Choroid plexus epithelial cell (primary cell): ENCODE measurements at places on chromosomes 11 and 22.

DNA sequence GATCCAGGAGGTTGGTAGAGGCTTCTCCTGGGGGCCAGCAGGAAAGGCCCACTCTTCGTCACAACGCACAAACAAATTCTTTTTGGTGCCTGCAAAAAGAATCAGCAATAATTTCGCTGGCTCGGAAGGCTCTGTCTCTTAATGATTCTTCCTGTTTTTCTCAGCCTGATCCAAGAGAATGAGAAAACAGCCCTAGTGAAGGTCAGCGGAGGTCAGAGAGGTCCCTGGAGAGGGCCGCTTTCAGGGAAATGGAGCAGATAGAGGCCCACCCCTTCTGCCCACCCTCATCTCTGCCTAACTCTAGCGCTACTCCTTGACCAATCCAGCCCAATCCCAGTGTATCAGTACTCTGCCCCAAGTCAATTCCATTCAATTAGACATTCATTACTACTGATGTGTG is 19.2 kb downstream of the LRRC55 start:
- no peak for DNase-seq

DNA sequence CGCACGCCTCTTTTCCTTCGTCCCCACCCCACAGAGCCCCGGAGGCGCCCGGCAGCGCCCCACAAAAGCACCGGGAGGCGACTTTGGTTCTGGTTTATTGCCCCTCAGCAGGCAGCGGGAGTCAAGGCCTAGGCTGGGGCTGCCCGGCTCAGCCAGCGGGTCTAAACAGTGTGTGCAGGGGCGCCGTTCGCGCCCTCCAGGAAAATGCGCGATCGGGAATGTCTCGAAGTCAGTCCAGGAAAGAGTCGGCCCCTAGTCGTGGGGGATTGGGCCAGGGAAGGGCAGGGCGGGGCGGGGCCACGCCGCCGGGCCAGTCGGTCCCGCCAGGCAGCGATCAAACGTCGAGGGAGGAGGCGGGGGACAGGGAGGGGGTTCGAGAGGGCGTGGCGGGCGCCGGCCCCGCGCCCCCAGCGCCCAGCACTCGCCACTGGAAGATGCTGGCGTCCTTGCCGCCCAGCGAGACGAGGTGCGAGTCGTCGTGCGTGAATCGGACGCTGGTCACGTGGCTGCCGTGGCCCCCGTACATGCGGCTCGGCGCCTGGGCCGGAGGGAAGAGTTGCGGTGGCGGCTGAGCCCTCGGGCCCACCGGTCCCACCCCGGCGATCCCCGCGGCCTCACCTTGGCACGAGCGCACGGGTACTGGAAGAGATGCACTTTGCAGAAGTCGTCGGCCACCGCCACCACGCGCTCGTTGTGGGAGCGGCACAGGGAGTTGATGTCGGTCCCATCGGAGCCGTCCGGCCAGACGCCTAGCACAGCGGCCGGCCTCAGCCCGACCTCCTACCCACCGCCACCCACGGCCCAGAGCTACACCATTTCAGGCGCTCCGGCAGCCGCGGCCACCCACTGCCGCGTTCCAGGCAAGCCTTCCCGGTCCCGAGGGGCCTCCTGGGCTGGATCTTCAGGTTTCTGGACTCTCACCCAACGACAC is 741 bp upstream of the MTA2 start:
- DNase-seq = peak; percentile 75

DNA sequence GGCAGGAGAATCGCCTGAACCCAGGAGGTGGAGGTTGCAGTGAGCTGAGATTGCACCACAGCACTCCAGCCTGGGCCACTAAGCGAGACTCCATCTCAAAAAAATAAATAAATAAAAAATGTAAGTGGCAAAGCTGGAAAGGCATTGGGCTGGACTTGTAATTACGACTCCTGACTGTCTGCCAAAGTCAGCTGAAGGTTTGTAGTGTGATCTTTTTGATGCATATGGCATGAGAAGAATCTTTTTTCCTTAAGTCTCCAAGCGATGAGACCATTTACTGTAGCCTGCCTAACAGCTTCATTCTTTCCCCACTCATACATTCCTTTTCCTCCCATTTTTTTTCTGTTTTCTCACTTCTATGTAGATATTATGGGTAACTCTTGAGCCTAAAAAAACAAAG is 24.8 kb downstream of the CTNND1 start:
- DNase-seq = peak; percentile 42

- no peak for DNase-seq
Observed at GRCh38 chr22:32876516-32876915, 75.0 kb downstream of the TIMP3 start.

GRCh38 chr22:41206719-41207118 is 1.6 kb downstream of the L3MBTL2 start:
- no peak for DNase-seq

DNA sequence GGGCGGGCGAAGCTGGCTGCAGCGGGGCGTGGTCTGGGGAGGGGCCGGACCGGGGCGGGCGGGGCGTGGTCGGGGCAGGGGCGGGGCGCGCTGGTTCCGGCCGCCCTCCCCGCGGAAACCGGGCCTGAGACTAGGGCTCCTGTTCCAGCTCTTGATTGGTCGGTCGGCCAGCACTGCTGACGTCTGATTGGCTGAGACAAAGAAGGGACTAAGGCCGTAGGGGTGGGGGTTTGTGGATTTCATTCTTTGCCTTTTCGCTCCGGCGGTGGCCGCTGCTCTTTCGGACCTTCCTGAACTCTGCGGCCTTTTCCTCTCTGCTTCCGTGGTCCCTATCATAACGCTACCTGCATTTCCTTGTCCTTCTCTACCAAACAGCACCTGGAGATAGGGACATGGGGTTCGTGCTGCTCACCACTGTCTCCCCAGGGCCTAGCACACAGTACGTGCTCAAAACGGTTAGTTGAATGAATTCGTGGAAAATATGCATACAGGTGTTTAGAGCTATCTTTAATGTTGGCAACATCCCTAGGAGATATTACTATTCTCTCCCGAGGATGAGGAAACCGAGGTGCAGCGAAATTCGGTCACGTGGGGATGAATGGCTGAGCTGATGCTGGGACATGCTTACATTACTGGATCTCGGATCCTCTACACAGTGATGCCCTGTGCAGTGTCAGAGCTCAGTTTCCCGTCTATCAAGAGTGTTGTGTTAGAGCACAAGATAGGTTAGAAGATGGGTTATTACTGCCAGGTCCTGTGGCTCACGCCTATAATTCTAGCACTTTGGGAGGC is 62.8 kb downstream of the NFAM1 start:
- peak; percentile 87 for DNase-seq

- peak; percentile 32 for DNase-seq
Observed at GRCh38 chr11:36153551-36153950, 135.7 kb downstream of the COMMD9 start.

GRCh38 chr11:119991022-119991404 is 146.9 kb downstream of the TRIM29 start:
- DNase-seq = no peak

DNA sequence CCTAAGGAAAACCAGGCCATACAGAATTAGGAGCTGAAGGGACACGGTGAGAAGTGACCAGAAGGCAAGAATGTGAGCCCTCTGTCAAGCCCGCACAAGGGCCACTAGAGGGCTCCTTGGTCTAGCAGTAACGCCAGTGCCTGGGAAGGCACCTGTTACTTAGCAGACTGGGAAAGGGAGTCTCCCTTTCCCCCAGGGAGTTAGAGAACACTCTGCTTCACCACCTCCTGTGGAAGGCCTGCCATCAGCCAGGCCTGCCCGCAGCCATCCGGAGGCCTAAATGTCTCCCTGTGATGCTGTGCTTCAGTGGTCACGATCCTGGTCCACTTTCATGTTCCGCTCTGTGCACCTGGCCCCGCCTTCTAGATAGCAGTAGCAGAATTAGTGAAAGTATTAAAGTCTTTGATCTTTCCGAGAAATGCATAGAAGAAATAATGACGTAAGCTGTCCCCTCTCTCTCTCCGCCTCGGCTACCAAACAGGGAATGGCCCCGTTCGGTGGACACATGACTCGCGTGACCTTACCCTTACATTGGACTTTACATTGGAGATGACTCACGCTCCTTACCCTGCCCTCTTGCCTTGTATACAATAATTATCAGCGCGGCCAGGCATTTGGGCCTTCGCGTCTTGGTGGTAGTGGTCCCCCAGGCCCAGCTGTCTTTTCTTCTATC is 10.7 kb upstream of the GSTP1 start:
- peak; percentile 70 for DNase-seq

GRCh38 chr22:41367039-41367679 is 14.6 kb upstream of the TEF start:
- peak; percentile 99 for DNase-seq

DNA sequence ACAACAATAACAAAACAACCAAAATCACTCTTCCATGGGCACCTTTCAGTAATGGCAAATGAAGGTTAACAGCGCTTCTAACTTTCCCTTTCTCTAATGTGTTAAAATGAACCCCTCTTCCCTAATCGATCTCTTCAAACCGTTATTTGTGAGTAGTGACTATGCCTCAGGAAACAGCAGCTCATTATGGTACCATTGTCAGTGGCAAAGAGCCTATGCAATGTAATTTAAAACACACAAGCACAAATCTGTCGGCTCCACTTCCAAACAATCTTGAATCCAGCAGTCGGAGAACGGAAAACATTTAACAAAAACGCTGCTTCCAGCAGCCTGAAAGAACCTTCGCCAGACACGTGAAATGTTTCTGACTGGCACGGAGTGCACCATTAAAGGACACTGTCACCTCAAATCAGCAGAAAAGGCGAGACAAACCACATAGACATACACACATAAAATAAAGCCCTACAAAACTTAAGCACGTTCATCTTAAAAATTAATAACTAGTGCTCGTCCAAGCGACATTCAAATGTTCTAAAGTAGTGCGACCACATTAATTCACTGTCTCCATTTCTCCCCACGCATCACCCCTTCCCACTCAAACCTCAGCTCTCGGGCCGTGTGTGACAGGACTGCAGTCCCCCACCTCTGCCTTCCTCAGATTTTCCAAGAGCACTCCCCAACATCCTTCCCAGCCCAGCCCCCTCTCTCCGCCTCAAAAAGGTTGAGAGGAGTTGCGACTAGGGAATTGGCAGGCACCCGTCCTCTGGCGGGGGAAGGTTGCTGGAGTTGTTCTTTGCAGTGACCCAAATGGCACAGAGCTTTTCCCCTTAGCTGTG is 748 bp downstream of the RAB30 start:
- peak; percentile 48 for DNase-seq

DNA sequence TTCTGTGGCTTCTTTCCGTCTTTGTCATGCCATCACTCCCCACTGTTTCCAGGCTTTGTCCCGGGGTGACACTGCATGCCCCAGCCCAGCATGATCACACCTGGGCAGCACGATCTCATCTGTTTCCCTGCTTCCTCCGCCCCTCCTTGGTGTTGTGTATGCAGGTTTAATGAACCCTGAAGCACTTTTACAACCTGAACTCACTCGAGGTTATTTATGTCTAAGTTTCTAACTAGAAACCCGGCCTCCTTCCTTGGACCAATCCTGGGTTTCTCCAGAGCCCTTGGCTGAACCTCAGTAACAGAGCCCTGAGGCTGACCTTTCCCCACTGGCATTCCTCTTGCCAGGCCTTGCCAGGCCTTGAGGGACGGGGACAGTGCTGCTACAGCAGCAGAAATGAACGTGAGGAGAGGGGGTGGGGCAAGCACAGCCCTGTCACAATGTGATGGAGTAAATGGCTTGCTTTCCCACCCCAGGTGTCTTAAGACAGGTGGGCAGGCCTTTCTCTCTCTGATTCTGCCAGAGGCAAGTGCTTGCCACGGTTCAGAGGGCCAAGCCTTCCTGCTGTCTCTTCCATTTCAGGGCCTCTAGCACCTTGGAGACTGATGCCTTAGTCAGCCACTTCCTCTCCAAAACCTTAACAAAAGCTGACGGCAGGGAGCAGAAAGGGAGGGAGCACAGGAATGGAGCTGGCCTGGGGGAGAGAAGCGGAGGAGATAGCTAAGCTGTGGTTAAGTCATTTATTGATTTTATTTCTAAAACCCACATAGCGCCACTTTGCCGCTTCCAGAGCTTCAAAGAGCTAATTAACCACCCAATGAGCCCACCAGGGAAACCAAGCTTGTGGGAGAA is 3.1 kb upstream of the PYGM start:
- DNase-seq = peak; percentile 85

DNA sequence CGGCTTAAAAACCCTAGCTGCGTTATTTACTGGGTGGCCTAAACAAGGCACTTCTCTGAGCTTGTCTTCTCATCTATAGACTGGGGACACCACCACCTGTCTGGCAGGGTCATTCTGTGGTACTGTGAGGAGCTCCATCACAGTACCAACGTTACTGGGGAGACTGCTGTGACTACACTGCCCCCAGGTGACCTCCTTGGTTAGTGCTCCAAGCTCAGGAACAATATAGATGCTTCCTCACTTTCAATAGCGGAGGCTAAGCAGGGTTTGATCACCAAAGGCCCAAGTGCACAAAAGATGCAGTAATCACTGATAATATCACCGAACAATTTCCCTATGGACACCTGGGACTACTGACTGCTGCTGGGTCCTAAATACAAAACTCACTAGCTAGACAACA is 18.8 kb downstream of the PRPF19 start:
- peak; percentile 78 for DNase-seq

- no peak for DNase-seq
Observed at GRCh38 chr22:37377927-37378326, 49.4 kb downstream of the ELFN2 start.

- no peak for DNase-seq
Observed at GRCh38 chr11:69537126-69537525, 55.7 kb downstream of the LINC01488 start.

GRCh38 chr11:60566776-60567175 is 51.6 kb downstream of the MS4A13 start:
- DNase-seq = no peak

DNA sequence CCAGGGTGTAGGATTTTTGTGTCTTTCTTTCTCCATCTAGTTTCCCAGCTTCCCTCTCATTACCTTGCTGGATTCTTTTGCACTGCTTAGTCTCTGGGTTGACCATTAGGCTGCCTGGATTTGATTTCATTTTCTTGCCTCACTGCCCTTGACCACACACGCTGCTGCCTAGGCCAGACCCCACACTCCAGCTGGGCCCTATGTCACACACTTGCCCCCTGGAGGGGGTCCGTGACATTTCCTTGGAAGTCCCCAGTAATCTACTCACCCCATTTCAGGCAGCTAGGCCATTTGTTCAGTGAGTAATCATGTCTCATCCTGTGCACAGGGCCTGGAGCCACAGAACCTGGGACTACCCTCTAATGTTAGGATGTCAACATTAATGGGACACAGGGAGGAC is 81.9 kb upstream of the SPON1 start:
- DNase-seq = no peak

- DNase-seq = no peak
Observed at GRCh38 chr11:35923452-35923851, 20.4 kb upstream of the LDLRAD3 start.

- peak; percentile 23 for DNase-seq
Observed at GRCh38 chr11:84819128-84819527, 808.0 kb downstream of the DLG2 start.
